ENCODE measurements at places on chromosomes 1 and 21. TPM values are rescaled to one million over a fixed set of nuclear protein-coding genes. Genes with fewer than 3 reads are reported as not detected.

Gene C1orf53
- total RNA-seq, result 10.1 TPM

Gene PDPN
- 0.77 TPM for total RNA-seq

Gene LINGO4
- not detected for total RNA-seq

Gene TMEM82
- total RNA-seq, result not detected

Gene COL24A1
- 0.56 TPM for total RNA-seq

Gene LYSMD1
- total RNA-seq, result 3.9 TPM

Gene SPRR3
- total RNA-seq, result not detected

Gene ACTL8
- total RNA-seq, result not detected

Gene FBLIM1
- 77.0 TPM for total RNA-seq

Gene MATN1
- total RNA-seq, result 0.28 TPM

Gene LEPROT
- total RNA-seq, result 37.4 TPM

Gene KIAA1614
- 4.5 TPM for total RNA-seq

Gene TMEM59
- 200 TPM for total RNA-seq

Gene PTPN22
- total RNA-seq, result 3.1 TPM

Gene WNT9A
- 0.38 TPM for total RNA-seq

Gene PER3
- total RNA-seq, result 2.9 TPM

Gene CHI3L1
- total RNA-seq, result 5.4 TPM

Gene ASTN1
- total RNA-seq, result not detected

Gene SOD1
- 304 TPM for total RNA-seq

Gene SPATA21
- total RNA-seq, result not detected

Gene LCE3E
- not detected for total RNA-seq

Gene TP73
- not detected for total RNA-seq

Measured in regular cardiac myocyte (primary cell).